NCI-H146 (cell line): ENCODE measurements at places on chromosomes 13 and 19.
A peak's percentile ranks its signal among the peaks of the same experiment; 100 is the strongest.

DNA sequence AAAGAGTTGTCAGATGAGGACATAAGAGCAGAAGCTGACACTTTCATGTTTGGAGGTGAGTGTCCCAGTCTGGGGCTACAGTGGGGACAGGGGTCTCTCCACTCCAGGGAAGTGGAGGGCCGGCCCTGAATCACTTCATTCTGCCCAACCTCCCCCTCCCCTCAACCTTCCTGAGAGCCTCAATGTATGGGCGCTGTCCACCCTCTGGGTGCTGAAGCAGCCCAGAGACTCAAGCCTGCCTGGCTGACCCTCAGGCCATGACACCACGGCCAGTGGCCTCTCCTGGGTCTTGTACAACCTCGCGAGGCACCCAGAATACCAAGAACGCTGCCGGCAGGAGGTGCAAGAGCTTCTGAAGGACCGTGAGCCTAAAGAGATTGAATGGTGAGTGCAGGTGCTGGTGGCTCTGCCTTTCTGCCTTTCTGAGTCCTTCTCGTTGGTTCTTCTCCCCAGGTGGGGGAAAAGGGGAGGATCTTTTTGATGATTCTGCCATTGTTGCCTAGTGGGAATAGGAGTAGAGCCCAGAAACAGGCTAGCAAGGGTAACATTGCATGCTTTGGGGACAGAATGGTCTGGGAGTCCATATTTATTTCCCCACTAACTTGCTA lies 8.8 kb downstream of the CYP4F8 start:
- no peak for DNase-seq

- DNase-seq: peak; percentile 20
Observed at GRCh38 chr19:3585301-3586126, at the start of gene GIPC3. Gene GIPC3, plus strand, starts transcription at chr19:3585478. Its CDS starts 120 bp downstream, at chr19:3585598.

GRCh38 chr19:41699231-41699967 lies 9.0 kb upstream of the CEACAM5 start:
- DNase-seq: no peak

DNA sequence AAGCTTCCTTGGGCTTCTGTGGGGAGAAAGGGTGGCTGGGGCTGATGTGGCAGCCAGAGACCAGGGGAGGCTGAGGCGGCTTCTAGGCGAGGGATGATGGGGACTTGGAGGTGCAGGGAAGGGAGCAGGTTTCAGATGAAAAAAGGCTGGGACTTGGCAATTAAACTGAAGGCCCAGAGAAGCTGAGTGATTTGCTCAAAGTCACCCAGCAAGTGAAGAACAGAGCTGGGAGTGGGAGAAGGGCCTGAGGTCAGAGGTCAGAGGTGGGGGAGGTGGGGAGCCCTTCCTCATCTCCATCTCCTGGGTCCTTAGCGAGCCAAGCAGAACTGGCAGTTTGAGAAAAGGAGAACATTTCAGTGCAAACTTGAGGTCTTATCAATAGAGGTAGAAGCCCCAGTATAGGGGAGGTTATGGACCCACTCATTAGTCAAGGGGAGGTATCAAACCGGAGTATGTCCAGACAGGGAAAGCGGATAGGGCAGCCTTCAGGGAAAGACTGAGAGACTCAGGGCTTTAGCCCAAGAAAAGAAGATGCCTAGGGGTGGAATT lies 49.6 kb upstream of the NFIC start:
- no peak for DNase-seq

DNA sequence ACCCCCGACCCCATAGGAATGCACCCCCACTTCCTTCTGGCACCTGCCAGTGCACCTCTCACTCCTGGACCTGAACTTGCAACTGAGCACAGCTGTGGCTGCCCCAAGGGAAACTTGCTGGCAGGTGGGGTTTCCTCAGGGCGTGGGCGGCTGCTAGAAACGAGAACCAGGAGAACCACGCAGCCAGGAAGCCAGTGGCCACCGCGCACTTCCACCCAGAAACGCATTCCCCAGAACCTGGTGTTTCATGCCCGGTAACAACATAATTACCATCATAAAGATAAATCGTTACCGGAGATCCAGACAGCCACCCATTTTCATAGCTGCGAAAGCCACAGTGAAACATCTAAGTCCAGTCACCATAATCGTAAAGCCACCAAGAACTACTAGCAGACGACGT lies 75.2 kb upstream of the C13orf46 start:
- DNase-seq: no peak

GRCh38 chr19:23774524-23774971 lies 15.9 kb upstream of the ZNF681 start:
- DNase-seq: no peak

DNA sequence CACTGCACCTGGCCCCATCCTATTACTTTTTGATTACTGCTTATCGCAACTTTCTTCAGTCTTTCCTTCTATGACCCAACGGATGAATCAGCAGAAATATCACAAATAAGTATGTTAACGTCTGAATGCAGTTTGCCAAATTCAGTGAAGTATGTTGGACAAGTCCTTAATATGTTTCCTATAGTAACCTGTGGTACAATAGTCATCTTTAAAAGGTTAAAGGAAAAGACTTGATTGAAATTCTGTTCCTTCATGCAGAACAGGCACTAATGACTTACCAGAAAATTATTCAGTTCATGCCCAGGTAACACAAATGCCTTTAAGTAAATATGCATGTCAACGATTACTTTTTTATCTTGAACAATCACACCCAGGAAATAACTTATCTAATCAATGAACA lies 242.6 kb downstream of the KCTD12 start:
- no peak for DNase-seq

- DNase-seq: no peak
Observed at GRCh38 chr19:11405846-11406643, 13.1 kb downstream of the RGL3 start.

- DNase-seq: peak; percentile 32
Observed at GRCh38 chr19:40806423-40807146, 7.6 kb downstream of the EGLN2 start.

DNA sequence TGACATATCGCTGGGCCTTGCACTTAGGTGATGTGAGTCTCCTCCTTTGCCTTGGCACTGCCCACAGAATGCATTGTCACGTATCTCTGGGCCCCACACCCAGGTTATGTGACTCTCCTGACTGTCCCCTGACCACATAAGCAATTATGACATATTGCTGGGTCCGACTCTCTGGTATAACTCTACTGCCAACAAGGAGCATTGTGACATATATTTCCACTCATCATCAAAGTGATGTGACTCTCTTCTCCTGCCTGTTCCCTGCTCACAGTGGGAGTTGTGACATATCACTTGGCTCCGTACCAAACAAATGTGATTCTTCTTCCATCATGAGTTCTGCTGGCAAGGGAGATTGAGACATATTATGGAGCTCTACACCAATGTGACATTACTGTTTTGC lies 15.4 kb upstream of the ZNF681 start:
- no peak for DNase-seq

DNA sequence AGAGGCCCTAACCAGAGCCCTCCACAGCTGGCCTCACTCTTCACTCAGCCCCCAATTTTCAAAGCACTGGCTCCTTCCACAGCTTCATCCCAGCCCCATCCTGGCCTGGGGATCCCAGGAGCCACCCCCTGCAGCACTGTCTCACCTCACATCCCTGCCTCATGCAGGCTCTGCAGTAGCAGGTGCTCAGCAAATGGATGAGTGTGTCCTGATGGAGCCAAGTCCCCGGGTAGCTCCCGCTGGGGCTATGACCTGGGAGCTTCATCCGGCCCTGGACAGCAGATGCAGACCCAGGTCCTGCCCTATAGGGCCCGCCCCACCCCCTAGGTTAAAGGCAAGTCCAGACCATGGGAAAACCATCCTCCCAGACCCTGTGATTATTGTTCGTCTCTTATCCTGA lies 143.2 kb upstream of the ZNF507 start:
- no peak for DNase-seq

- DNase-seq: no peak
Observed at GRCh38 chr13:23411220-23411619, 22.3 kb downstream of the SACS start.

DNA sequence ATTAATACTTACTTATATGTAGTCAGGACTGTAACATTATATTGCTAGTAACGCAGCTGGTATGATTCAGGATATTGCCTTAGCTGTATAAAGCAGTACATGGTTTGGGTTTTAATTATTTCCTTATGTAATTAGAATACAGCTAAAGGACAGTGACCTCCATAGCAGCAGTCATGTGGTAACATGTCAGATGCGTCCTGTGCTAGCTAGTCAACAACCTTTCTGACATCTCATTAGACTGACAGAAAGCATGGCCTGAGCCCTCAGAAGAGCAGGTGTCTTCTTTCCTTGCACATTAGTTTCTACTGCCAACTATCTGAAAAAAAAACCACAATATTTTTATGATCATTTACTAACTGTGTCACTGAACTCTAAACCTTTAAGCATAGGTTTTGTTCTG lies 122.2 kb downstream of the MAB21L1 start:
- no peak for DNase-seq

- no peak for DNase-seq
Observed at GRCh38 chr13:107043021-107043956, 475.4 kb upstream of the ARGLU1 start.

- peak; percentile 35 for DNase-seq
Observed at GRCh38 chr13:31982540-31982939, 49.0 kb upstream of the FRY start.

- DNase-seq: peak; percentile 91
Observed at GRCh38 chr19:19342086-19343015, 21.7 kb downstream of the MAU2 start.

DNA sequence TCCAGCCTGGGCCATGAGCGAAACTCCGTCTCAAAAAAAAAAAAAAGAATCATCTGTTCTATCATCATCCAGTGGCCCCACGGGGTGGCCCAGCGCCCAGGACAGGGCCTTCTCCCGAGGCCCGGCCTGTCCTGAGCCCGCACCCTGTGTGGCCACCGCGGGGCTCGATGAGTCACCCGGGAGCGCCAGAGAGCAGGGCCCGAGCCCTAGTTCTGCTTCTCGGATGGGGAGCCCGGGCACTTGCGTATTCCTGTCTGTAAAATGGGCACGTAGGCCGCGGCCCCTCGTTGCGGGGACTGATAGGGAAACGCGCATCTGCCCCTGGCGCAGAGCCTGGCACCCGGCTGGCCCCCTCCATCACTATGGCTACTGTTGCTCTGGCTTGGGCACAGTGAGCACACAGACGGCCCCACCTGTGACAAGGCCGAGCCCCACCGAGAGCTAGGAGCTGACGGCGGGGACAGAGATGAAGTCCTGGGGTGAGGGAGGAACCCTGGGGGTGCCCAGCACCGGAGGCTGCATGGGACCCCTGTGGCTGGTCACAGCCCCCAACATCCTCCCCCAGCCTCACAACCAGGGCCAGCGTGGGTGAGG lies 21.3 kb upstream of the UQCR11 start:
- DNase-seq: no peak

- DNase-seq: peak; percentile 89
Observed at GRCh38 chr19:12792051-12792852, 966 bp downstream of the JUNB start.

DNA sequence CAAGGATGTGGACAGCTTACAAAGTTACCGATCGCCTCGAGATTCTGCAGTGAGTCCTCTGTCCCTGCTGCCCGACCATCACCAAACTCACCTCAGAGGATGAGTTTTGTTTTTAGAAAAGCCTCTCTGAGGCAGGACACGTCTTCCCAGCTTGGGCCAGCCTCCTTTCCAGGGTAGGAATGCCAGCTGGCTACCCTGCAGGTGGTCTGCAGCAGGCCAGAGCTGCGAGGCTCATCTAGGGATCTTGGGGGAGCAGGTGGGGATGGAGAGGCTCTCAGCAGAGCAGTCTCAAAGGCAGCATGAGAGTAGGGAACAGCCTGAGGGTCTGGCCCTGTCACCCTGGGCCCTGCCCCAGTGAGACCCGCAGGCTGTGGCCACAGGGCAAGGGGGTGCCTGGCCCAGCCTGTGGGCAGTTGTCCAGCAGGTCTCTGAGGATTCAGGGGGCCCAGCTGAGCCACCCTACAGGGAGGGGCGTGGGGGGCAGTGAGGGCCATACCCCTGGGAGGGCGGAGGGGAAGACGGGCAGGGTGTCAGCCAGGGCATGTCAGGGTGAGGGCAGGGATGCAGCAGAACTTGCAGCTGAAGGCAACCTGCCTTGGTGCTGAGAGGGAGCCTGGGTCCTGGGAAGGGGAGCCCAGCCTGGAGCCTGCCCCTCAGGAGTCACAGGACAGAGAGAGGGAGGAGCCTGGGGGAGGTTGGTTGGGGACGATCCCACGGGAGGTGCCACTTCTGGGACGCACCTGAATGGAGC lies 57.3 kb upstream of the TPM4 start:
- DNase-seq: no peak

DNA sequence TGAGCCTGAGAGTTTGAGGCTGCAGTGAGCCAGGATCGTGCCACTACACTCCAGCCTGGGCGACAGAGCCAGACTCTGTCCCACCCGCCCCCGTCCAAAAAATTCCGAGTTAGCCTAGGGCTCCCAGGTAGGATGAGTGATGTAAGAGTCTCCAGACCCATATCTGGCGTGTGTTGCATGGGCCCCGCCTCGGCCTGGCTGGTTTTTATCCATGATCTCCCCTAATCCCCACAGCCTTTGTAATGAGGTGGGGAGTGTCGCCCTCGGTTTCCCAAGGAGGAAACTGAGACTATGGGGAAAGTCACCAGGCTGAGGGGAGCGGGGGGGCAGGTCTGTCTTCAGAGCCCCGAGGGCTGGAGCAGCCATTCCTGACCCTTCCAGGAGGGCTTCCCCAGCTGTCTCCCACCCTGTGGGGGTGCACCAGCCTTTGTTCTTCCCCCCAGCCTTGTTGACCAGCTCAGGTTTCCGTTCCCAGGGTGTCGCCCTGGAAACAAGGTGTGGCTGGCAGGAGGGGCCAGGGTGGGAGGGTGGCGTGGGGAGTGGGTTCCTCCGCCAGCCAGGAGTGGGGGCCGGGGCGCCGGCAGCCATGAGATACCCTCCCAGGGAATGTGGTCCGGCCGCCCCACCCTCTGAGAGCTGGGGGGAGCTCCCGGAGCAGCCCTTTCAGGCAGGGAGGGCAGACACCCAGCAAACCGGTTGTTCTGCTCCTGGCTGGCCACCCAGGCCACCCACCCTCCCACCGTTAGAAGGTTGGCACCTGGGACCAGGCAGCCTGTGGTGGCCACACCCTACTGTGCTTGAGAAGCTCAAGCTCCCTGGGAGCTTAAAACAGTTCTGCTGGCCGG lies 11.5 kb downstream of the MYH14 start:
- peak; percentile 77 for DNase-seq

- no peak for DNase-seq
Observed at GRCh38 chr13:97231118-97231828, 9.1 kb downstream of the MBNL2 start.

- DNase-seq: no peak
Observed at GRCh38 chr13:35882722-35883497, 248.3 kb downstream of the DCLK1 start.

- DNase-seq: no peak
Observed at GRCh38 chr13:58597552-58597951, 966.0 kb downstream of the PCDH17 start.
